NCI-H774 (cell line): ENCODE measurements at places on chromosomes 13 and 19.

DNA sequence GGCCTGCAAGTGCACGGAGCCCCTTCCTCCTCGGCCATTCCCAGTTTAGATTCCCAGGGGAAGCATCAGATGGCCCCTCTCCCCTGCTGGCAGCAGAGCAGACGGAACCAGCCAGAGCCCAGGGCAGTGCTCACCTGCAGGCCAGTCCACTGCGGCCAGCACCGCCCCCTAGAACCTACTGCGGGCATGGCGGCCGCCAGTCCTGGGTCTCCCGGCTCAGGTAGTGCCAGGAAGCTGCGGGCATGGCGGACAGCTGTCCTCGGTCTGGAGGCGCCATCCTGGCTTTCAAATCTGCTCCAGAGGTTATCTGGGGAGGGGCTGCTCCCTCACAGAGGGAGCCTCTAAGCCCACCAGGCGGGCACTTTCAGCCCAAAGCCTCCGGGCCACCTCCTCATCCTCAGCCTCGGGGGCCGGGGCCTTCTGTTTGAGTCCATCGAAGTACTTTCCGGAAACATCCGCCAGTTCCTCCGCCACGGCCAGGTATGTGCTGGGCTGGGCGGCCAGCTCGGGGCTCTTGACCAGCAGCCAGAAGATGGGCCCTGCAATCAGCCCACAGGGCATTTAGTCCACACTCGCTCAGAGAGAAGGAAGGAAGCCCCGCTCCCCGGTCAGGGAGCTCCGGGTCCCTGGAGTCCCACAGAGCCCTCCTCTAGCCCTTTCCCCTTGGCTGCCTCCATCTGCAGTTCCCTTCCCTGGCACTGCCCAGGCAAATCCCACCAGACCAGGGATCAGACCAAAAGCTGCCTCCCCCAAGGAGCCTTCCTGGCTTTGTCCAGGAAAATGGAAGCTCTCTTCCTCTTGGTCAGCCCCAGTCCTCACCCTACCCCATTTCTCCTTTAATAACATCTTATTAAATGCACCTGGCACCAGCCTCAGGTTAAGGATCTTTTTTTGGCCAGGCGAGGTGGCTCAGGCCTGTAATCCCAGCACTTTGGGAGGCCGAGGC, 7.0 kb upstream of the GP6 start:
- DNase-seq: no peak

- no peak for DNase-seq
Observed at GRCh38 chr13:90719461-90719860, 628.0 kb upstream of the MIR17HG start.

GRCh38 chr13:74651121-74651520, 516.9 kb upstream of the KLF12 start:
- DNase-seq: no peak

DNA sequence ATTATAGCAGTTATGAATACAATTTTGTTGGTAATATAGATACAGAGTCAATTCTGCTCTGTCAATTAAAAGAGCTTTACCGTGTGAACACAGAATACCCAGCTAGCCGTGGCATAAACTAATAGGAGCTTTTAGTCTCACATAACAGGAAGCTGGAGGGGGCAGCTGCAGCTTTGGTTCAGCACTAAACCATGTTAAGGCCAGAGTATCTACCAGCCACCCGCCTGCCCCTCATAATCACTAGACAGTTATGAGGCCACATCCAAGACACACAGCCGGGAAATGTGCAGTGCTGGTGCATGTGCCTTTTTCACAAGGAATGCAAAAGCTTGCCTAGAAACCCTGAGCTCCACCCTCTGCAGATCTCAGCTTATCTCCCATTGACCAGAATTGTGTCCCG, 62.3 kb downstream of the SGCG start:
- no peak for DNase-seq

DNA sequence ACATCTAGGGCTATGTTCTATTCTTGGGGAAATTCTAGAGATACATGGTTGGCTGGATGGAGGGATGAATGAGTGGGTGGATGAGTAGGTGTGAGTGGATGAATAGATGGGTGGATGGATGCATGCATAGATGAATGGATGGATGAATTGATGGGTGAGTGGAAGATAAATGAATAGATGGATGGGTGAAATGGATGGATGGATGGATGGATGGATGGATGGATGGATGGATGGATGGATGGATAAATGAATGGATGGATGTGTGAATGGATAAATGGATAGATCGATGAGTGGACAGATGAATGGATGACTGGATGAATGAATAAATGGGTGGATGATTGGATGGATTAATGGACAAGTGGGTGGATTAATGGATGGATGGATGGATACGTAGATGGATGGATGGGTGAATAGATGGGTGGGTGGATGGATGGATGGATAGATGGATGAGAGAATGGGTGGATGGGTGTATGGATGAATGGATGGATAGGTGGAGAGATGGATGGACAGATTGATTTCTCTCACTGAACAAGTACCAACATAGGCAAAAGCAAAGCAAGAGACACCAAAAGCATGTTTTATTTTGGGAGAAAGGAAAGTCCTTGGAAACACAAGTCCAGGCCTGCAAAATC, 143.2 kb downstream of the TSHZ3 start:
- DNase-seq: no peak

DNA sequence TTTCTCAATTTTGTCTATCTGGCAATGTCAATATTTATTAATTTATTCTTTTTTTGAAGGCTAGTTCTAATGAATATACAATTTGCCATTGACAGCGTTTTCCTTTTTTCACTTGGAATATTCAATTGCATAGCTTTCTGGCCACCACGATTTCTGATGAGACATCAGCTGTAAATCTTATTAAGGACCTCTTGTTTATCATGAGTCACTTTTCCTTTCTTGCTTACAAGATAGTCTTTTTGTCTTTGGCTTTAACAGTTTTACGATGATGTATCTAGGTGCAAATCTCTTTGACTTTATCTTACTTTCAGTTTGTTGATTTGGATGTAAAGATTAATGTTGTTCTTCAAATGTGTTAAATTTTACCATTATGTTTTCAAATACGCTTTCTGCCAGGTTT, 991.6 kb upstream of the SLC10A2 start:
- no peak for DNase-seq

GRCh38 chr19:19425170-19425875, 19.8 kb downstream of the GATAD2A start:
- no peak for DNase-seq

GRCh38 chr19:13952154-13952930, at the start of gene DCAF15:
TSS of gene DCAF15 (plus strand) at chr19:13952509. CDS start at chr19:13952513, 4 bp downstream.
- peak; percentile 99 for DNase-seq

DNA sequence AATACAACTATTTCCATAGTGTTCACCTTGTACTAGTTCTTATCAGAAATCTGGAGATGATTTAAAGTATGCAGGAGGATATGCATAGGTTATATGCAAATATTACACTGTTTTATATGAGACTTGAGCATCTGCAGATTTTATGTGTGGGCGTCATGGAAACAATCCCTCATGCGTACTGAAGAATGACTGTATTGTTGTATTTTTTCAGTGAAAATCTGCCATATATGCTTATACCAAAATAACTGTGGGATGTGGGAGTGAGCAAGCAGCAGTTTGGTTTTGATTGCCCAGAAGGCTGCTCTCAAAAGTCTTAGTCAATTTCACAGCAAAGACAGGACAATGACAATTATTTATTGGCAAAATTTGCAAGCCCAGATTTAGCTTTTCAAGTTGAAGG, 238.8 kb upstream of the PCDH20 start:
- DNase-seq: no peak

- DNase-seq: no peak
Observed at GRCh38 chr13:73058432-73058735, 421 bp upstream of the KLF5 start.

DNA sequence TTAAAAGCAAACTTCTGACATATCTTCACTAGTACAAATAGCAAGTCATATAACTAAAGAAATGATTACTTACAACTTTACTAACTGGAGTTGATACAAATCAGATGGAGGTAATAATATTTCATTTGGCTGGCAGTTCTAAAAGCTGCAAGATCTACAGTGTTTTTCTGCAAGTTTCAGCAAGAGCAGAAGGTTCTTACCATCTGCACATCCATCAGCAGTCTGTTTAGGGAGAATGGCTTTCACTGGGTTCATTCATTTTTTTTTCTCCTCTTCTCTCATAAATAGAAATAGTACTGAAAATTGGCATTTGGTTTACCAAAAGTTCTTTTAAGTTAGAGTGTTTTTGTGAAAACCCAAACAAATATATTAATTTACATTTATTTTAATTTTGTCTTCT, 3.1 kb upstream of the SHISA2 start:
- DNase-seq: no peak

GRCh38 chr13:30308548-30308947, 1.2 kb upstream of the KATNAL1 start:
- DNase-seq: no peak

DNA sequence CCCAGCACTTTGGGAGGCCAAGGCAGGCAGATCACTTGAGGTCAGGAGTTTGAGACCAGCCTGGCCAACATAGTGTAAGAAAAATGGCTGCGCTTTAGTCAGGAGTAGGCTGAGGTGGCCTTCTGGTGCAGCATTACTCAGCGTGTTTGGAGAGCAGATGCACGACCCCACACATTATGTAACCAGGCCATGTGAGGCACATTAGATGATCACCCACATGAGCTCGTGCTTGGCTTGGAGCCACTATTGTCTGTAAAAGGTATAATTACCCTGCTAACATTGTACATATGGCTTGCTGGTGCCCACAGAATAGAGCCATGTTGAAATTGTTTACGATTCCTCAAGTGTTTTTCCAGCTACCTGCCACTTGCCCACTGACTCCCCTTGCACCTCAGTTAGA, 24.0 kb upstream of the SCEL start:
- no peak for DNase-seq

GRCh38 chr13:49366841-49367240, 77.0 kb downstream of the CAB39L start:
- no peak for DNase-seq

DNA sequence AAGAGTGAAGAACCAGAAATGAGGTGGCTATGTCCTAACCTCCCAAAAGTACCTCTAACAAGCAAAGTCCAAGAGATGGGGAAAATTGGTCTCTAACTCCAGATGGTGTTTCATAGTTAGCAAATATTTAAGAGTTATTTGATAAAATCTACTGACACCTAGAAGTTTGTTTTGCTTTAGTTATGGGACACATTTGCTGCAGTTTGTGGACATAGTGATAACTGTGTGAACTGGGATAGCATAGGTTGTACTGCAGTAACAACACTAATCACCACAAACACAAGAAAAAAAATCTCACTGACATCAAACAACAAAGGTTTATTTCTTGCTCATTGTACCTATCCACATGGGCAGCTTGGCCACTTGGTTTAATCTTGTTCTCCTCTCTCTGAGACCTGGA, 965.0 kb upstream of the SPRY2 start:
- DNase-seq: no peak

GRCh38 chr19:55585658-55586339, 5.2 kb upstream of the ZNF579 start:
- peak; percentile 85 for DNase-seq

DNA sequence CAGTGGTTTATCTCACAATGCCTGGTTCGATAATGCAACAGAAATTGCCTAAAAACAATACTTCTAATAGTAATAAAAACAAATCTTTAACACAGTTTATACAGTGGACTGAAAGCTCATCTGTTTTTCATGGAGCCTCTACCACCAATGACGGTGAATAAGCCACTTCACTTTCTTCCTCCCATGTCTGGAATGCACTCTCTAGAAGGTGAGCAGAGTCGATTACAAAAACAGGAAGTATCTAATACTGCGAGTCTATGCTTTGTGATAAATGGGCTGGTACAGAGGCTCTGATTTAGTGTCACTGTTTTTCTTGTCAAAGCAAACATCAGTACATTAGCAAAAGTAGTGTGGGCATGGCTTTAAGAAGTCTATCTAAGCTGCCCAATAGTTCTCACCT, 1348.6 kb upstream of the SLC10A2 start:
- DNase-seq: no peak

GRCh38 chr19:4372165-4373012, 28.0 kb downstream of the SH3GL1 start:
- DNase-seq: no peak

- DNase-seq: no peak
Observed at GRCh38 chr13:75628801-75629200, 7.3 kb upstream of the LMO7 start.

GRCh38 chr13:47147812-47148119, 250.9 kb upstream of the HTR2A start:
- no peak for DNase-seq

DNA sequence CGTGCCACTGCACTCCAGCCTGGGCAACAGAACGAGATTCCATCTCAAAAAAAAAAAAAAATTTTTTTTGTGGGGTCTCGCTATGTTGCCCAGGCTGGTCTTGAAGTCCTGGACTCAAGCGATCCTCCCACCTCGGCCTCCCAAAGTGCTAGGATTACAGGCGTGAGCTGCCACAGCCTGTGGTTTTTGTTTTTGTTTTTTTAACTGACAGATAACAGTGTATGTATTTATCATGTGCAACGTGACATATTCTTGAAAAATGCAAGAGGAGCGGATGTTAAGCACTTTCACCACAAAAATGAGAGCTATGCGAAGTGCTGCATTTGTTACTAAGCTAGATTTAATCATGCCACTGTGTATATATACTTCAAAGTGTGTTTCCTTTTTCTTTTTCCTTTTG, 49.0 kb downstream of the ARHGEF18 start:
- no peak for DNase-seq

DNA sequence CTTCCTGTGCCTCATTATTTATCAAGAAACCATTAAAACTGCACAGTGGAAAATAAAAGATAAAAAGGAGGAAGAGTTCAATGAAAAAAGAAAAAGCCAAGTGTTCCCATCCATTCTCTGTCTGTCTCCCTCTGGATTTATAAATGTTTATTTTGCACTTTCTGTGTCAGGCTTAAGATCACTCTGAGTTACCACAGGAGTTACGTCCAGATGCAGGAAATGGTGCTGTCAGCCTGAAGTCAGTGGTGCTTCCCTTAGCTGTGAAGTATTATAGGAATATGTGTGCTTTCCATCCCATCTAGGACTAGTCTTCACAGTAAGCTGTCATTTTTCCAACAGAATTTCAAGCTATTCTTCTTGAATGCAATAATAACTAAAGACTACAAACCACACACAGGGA, 420.2 kb downstream of the KCTD12 start:
- no peak for DNase-seq

DNA sequence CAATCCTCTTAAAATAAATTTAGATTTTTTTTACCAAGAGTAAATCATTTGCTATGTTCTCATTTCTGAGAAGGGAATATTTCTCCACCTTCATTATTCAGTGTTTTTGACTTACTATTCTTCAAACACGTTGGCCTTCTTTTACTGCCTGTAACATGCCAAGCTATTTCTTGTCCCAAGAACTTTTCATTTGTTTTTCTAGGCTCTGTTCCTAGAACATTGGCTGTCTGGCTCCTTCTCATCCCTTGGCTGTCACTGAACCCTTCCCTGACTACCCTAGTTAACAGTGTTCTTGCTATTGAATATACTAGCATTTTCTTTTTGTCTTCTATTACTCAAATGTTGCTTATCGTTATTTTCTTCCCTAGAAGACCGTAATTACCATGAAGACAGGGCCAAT, 248.1 kb downstream of the ITGBL1 start:
- DNase-seq: no peak

GRCh38 chr19:30743702-30744101, 371.5 kb downstream of the ZNF536 start:
- no peak for DNase-seq
